Right kidney (tissue), 9 donors: ENCODE measurements at places on chromosomes 5 and 9.

DNA sequence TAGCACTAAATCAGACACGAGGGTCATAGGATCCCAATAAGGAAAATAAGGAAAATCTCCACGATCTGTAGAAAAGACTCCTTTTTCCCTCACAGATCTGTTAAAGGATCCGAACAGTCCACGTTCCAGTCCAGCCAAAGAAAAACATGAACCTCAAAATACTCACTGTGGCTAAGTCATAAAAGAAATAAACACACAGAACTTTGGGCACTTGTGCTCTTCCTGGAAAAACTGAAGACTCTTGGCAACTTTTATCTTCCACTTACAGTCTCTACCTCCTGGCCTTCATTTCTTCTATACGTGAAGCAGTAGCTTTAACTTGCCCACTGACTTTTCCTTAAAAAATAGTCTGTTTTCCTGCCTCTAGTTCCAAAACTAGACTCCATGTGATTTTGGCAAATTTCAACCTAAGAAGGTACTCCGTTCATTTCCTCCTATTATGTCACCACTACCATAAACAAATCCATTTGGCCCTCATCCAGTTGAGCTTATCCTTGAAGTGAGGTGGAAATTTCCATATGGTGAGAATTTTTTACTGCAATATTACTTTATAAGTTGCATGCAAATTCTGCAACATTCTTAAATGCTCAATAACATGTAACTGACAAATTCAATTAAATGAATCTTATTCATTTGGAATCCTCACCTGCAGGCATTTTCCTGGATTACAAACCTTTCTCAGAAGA, 5.3 kb upstream of the LHFPL2 start:
- no peak for DNase-seq

GRCh38 chr5:165015126-165015525, 1509.7 kb downstream of the MAT2B start:
- DNase-seq, result no peak

DNA sequence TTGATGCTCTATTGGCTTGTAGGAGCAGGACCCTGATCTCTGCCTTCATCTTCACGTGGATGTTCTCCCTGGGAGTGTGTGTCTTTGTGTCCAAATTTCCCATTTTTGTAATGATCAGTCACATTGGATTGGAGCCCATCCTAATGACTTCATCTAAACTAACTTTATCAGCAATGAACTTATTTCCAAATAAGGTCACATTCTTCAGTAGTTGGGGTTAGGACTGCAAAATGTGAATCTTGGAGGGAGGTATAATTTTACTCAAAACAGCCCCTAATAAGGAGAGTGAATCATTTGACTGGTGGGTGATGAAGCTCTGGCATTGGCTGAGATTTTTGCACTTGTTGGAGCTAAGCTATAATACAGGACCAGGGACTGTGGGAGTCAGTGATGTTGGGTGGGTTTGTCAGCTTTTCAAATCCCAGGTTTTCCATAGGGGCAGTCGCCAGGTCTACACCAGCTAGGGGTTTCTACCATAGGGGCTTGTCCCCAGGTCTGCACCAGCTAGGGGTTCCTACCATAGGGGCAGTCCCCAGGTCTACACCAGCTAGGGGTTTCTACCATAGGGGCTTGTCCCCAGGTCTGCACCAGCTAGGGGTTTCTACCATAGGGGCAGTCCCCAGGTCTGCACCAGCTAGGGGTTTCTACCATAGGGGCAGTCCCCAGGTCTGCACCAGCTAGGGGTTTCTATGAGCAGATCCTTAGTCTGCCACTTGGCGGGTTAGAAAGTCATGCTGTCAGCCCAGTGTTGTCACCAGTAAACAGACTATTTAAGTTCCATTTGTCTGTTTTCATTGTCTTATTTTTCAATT, 382.6 kb upstream of the DAP start:
- no peak for DNase-seq

DNA sequence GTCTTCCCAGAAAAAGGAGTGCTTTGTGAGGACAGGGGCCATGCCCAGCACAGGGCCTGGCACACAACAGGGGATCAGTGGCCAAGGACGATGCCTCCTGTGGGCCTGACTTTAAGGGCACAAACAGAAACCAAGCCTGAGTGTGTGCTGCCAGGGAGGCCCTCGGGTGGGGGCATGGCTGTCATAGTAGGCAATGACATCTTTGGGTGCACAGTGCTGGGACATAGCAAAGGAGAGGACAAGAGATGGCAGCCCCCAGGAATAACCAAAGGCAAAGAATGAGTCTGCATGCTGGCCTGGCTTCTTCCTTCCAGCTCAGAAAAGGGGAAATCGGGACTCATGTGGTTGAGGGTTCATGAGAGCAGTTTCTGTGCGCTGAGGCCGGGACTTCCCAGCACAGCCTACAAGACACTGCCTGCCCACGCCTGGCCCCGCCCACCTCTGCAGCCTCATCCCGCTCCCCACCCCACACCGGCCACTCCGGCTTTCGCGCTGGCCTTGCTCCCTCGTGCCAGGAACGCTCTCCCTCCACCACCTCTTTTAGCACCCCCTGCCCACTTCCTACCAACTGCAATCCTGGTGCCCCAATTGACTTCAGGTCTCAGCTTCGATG, 13.8 kb upstream of the LHX2 start:
- peak; percentile 15 for DNase-seq

- DNase-seq, result no peak
Observed at GRCh38 chr5:116759860-116760640, 185.4 kb upstream of the SEMA6A start.

DNA sequence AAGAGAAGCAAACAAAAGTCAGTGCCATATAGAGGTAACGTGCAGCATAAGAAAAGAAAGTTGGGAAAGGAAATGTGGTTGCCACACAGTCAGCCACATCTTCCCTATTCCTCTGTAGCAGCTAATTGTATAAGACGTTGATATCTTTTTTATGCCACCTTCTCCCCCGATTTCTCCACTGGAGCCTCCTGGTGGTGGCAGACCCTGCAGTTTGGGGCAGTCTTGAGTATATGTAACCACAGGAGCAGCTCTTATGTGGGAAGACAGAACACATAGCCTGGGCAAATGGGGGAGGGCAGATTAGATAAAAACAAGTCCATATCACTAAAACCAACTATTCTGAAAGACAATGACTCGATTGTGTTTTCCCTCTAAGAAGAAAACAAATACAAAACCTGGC, 99.7 kb downstream of the PLCXD3 start:
- DNase-seq, result no peak

DNA sequence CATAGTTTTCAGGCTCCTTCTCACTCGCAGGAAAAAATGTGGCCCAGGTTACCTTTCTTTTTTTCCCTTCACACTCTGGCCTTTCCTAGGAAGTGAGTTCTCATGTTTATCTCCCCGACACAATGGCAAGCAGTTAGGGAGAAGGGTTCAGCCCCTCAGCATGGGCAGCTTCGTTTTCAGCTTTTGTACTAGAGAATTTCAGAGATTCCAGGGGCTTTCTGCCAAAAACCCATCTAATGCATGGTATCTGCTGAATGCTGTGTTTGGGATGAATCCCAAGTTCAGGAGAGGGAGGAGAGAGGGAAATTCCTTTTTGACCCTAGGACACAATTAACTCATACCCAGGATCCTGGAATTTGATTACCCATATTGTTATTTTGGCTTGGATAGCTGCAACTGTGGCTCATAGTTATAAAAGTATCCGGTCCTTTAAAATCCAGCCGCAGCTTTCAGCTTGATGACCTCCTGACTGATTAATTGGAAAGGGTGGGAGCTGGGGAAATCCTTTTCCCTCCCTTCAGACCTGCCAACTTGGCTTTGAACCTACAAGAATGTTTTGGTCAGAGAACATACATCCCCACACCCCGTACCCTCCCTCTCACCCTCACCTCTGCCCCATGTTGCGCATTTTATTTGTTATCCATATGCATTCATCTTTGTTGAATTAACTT, 78.4 kb downstream of the TMEM252 start:
- no peak for DNase-seq
